Suppressor macrophage treated with lipopolysaccharide for 4 hours (primary cell): ENCODE measurements at places on chromosomes 11 and 22.

DNA sequence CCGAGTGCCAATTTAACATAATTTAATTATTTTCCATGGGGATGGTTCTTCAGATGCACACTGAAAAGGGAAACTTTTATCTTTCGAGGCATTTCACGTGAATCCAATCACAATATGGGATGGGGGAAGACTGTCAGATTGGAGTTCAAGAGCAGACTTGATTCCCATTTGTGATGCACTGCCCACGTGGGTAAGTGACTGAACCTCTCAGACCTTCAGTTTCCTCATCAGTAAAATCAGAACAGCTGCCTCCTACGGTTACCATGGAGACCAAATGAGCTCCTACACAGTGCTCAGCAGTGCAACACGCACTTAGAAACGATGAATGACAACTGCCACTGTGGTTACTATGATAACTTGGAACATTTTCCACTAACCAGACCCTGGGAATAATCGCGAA lies 21.7 kb downstream of the KIAA0930 start:
- peak; percentile 88 for DNase-seq

DNA sequence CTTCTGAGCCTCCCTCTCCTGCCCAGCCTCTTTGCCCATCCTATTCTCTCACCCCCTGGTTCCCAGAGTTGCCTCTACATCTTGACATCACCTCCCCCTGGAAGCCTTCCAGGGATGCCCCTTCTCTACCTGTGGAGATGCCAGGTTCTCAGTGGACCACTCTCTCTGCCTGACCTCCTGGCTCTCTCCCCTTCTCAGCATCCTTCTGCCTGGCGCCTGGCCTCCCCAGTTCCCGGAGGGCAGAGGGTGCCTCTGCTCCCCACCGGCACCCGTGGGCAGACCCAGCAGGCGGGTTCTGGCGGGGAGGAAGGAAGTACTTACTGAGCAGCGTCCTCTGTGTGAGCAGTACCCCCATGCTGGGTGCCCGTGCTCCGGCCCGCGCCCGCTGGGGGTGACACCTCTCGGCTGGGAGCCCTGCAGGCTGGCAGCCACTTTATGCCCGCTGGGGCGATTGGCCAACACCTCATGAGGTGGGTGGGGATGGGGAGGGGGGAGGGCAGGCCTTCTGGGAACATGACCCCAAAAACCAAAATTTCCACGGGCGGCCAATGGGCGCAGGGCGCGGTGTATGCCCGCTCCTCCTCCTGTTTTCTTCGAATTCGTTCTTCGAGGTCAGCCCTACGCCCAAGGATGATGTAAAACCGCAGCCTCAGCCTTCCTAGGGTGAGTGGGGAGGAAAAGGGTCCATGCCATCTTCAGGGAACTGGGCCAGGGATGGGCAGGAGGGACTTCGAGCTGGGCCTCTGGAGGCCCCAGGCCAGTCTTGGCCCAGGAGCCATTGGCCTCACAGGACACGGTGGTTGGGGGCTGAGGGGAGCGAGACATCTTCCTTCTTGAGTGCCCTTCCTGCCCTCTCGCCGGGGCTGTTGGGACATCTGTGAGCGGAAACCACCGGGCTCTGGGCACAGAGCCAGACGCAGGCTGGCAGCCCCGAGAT lies at the start of gene OSM:
TSS of gene OSM (minus strand) at position 407 of the 937 bp plus-strand sequence. CDS start at position 355, 52 bp downstream.
- DNase-seq, result peak; percentile 85

DNA sequence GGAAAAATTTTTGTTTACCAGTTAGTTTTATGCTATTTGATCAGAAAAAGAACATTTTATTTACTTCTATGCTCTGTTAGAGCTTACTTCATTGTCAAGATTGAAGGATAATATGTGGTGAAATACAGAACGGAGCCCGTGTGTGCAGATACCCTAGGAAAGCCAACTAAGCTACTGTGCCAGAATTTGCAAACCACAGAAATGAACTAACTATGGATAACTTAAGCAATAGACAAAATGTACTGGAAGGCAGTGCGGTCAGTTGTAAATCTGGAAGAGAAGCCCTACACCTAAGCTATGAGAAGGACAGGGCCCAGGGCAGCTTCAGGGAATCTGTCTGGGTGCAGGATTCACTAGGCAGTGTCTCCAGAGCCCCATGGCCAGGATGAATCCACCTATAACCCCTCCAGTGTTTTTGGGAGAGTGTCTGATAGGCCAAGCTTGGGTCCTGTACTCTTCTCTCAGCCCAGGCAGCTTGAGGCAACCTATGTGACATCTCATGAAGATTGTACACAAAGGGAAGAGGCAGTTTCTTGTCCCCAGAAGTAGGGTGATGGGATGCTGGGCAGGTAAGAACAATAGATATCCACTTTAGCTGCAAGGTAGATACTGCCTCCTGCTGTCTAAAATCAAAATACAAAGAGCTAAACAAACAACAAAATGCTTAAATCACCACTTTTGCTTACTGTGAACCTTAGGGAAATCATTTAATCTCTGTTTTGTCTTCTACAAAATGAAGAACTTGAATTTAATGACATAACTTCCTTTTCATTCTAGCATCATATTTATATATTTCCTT lies 12.1 kb downstream of the MMP7 start:
- DNase-seq, result no peak

GRCh38 chr11:60739114-60739513 lies 14.6 kb downstream of the MS4A18 start:
- DNase-seq, result no peak

DNA sequence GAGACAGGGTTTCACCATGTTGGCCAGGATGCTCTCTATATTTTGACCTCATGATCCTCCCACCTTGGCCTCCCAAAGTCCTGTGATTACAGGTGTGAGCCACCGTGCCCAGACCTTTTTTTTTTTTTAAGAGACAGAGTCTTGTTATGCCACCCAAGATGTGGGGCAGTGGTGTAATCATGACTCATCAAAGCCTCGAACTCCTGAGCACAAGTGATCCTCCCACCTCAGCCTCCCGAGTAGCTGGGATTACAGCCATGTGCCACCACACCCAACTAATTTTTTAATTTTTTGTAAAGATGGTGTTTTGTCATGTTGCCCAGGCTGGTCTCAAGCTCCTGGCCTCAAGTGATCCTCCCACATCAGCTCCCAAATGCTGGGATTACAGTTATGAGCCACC lies 37.9 kb downstream of the IZUMO1R start:
- DNase-seq, result no peak

DNA sequence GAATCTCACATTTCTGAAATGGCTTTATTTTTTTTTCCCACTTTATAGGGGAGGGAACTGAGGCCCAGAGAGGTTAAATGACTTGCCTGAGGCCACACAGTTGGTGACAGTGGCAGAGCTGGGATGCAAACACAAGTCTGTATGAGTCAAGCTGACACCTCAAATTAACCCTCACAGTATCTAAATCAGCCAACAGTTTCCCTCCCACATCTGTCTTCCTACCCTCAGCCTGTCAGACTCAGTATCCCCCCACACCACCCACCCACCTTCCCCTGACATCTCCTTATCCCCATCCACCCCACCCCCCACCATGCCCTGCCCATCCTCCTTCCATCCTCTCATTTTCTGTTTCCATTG lies 95.2 kb downstream of the TP53I11 start:
- DNase-seq, result no peak

DNA sequence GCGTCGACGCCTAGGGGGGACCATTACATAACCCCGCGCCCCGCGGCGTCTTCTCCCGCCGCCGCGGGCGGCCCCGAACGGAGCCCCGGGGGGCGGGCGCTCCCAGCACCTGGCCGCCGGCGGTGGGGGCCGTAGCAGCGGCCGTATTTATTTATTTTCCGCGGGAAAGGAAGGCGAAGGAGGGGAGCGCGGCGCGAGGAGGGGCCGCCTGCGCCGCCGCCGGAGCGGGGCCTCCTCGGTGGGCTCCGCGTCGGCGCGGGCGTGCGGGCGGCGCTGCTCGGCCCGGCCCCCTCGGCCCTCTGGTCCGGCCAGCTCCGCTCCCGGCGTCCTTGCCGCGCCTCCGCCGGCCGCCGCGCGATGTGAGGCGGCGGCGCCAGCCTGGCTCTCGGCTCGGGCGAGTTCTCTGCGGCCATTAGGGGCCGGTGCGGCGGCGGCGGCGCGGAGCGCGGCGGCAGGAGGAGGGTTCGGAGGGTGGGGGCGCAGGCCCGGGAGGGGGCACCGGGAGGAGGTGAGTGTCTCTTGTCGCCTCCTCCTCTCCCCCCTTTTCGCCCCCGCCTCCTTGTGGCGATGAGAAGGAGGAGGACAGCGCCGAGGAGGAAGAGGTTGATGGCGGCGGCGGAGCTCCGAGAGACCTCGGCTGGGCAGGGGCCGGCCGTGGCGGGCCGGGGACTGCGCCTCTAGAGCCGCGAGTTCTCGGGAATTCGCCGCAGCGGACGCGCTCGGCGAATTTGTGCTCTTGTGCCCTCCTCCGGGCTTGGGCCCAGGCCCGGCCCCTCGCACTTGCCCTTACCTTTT lies at the start of gene EP300:
TSS of gene EP300 (plus strand) at position 570 of the 795 bp plus-strand sequence. CDS start 413 bp downstream, outside the sequence.
- DNase-seq, result peak; percentile 83

DNA sequence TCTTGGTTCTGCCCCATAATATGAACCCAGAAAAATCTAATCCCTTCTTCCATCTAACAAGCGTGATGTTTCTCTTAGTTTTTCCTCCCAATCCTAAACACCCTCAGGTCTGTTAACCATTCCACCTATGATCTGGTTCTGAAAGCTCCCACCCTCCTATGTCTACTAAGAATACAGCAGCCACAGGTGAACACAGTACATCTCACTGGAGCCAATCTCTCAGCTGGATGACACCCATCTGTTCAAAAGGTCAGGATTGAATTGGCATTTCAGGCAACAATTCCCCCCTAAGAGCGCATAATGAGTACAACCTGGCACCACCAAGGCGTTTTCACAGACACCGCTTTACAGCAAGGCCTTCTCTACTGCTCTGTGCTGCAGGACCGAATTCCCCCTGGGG lies 19.0 kb upstream of the APOA1 start:
- no peak for DNase-seq

DNA sequence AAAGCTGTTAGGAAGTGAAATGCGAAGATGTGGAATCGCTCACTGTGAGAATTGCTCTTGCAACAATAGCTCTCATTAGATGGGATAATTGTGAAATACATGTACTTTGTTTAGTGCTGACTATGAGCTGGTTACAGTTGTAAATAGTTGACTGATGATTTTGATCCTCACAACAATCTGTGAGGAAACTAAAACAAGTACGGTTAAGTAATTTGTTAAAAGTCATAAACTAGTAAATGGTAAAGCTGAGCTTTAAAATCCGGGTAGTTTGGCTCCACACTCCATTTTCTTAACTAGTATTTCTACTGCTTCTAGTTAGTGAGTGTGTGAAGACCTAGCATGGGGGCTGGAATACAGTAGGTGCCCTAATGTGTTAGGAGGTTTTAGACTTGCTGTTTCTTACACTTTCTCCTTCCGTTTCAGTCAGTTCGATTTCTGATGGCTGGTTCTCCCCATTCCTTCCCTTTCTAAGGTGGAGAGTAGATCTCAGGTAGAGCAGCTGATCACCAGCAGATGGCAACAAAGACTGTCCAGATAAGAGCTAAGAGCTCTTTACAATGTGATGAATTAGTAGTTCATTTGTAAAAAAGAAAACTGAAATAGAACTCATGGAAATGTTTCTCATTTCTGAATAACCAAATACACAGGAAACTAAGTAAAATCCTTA lies 16.3 kb upstream of the CYP2R1 start:
- DNase-seq, result peak; percentile 15

DNA sequence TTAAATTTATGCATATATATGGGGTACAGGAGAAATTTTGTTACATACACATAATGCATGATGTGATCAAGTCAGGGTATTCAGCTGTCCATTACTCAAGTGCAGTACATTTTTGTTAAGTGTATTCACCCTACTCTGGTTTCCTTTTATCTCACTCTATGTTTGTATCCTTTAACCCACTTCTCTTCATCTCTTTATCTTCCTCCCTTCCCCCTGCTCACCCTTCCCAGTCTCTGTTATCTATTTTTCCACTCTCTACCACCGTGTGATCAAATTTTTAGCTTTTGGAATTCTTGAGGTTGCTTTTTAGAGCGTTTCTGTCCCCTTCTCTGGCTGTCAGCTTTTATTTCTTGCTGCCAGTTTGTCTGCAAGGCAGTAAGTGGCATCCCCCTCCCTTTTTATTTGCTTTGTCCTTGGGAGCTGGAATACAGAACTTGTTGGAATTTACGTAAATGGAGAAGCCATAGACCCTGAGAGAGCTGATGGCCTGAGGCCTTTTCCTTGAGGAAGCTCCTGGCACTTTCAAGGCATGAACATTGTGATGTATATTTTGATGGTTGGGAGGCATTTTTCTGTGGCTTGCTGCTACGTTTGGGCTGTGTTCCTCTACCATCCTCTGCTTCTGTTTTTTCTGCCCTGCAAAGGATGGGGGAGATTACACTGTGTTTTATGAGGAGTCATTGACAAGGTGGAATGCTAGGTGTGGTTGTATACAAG lies 148.6 kb downstream of the LDLRAD3 start:
- DNase-seq, result no peak

- peak; percentile 19 for DNase-seq
Measured at GRCh38 chr11:8608652-8609051, 14.6 kb upstream of the STK33 start.

DNA sequence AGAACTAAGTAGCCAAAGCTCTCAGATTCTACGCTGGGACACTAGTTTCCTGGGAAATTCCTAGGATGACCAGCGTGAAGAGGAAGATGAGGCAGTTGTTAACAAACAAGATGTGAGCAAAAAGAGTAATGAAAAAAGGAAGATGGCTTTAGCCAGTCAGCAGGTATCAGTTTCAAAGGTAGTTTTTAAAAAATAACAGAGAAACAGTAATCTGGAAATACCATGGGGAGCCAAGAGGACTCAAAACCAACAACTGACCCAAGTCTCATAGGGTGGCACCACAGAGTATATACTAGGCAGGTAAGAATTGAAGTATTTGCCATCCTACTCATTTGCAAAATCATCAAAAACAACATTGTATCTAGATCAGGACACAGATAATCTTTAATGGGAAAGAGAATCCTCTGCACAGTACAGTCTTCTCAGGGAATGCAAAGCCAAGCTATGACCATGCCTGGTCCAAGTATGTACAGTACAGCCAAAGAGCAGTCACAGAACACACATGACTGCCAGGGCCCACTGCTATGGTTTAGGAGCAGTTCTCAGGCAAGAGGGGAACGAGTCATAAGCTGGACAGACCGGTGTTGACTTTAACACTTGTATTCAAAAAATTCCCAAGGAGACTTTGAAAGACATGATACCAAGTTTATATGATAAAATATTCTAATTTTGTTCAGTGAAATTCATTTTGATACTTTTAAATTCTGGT lies 20.6 kb downstream of the MSANTD4 start:
- DNase-seq, result no peak

GRCh38 chr22:47034076-47034808 lies 271.8 kb downstream of the TBC1D22A start:
- no peak for DNase-seq
